ENCODE measurements at places on chromosomes 12 and 14.

DNA sequence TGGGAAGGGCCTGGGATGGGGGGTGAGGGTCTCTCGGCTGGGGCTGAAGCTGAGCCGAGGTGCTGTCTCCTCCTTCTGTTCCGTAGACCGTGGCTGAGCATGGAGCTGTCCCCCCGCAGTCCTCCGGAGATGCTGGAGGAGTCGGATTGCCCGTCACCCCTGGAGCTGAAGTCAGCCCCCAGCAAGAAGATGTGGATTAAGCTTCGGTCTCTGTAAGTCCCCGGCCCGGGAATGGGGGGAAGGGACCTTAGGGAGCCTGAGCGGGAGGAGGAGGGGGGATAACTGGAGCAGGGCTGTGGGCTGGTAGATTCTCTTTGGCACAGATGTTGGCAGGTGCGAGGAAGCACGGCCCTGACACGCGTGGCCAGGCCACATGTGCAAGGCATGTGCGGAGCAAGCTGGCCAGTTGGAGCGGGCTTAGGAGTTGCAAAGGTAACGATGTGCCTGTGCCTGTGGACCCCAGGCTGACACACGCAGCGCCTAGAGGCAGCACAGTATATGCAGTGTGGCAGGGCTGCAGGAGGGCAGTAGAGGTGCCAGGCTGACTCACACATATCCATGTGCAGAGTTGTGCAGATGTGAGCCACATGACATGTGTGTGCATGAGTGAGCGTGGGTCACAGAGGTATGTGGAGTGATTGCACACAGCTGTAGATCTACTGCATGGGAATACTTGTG, 512 bp downstream of the PDE1B start:
- DNase-seq, result no peak

GRCh38 chr12:6869049-6870021, 2.0 kb downstream of the TPI1 start:
- no peak for DNase-seq

DNA sequence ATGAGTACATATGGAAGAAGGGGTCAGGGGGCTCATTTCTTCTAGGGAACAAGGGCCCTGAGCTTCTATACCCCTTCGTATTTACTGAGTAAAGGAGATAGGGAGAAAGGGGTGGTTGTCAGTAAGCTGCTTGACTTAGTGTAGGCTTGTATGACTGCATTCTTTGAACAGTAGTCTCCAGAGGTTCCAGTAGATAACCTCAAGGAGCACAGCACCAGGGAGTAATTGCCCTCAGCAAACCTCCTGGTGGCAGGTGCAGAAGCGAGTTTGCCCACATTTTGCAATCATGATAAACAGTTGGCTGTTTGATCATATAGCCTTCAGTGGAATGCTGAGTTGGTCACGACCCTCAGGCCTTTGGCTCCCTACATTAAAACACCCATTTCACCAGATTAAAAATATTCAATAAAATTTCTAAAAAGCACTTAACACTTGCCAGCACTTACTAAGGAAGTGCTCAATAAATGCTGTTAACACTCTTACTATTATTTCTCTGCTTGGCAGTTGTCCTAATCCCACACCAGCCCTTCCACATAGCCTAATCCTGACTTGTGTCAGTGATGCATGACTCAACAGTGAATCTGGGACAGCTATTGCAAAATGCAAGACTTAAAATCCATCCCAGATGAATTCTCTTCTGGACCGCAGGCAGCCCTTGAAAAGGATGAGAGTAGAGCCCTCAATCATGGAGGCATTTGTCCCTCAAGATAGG, 3.7 kb upstream of the DHRS4L2 start:
- peak; percentile 76 for DNase-seq

GRCh38 chr12:5567016-5567725, 135.3 kb downstream of the NTF3 start:
- DNase-seq, result no peak

- DNase-seq, result no peak
Measured at GRCh38 chr12:31471823-31472222, 119.1 kb downstream of the DENND5B start.

- DNase-seq, result no peak
Measured at GRCh38 chr12:117069101-117069797, 30.0 kb downstream of the TESC start.

DNA sequence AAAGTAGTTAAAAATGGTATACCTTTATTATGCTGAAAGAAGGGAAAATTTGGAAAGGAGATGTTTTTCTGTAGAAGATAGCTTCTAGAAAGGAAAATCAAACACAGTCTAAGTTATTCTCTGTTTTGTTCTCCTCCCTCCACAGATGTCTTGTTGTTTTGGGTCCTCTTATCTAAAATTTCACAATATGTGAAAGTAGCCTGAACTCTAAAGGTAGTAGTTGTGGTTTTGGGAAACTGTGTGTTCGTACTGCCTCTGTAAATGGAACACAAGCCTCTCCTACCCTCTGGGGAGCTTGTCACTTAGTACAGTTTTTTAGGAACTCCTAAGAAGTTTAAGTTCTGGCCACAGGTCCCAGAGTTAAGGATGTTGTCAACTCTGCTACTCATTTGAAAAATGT, 112.6 kb downstream of the CRADD start:
- DNase-seq, result no peak

- no peak for DNase-seq
Measured at GRCh38 chr14:62777510-62777909, 267.7 kb downstream of the KCNH5 start.

DNA sequence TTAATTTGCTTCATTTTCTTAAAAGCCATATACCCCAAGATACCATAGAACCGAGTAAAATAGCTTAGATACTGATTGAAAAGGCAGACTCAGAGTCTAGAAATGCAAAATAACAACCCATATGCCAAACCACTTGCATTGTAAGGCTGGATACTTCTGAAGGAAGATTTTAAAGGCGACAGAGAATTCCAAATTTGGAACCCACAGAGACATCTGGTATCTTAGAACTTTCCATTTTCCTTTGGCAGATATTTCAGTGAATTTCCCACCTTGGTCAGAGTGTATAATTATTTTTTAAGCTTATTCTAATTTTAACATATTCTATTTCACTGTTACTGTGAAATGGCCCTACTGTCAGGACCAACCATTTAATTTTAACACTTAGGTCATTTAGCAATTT, 186.4 kb upstream of the E2F7 start:
- DNase-seq, result no peak

- no peak for DNase-seq
Measured at GRCh38 chr14:22448035-22448904, 140.8 kb downstream of the DAD1 start.

- no peak for DNase-seq
Measured at GRCh38 chr12:103279444-103279843, 216.3 kb downstream of the C12orf42 start.

DNA sequence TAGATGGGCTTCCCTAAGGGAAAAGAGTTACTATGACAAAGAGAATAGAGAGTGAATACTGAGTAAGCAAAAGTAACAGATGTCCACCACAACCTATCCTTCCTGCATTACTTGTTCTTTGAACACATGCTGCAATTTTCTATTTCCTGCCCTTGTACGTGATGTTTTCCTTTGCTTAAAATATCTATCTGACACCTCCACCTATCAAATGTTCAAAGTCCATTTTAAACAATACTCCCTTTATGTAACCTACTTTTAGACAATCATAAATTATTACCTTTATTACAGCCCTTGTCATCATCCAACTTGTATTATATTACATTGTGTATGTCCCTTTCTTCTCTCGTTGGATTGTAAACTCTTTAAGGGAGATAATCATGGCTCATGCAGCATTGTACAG, 147.2 kb upstream of the DYRK2 start:
- DNase-seq, result no peak

- DNase-seq, result no peak
Measured at GRCh38 chr12:110234331-110234751, 46.7 kb upstream of the ATP2A2 start.

- no peak for DNase-seq
Measured at GRCh38 chr14:88247228-88247627, 75.8 kb downstream of the KCNK10 start.

DNA sequence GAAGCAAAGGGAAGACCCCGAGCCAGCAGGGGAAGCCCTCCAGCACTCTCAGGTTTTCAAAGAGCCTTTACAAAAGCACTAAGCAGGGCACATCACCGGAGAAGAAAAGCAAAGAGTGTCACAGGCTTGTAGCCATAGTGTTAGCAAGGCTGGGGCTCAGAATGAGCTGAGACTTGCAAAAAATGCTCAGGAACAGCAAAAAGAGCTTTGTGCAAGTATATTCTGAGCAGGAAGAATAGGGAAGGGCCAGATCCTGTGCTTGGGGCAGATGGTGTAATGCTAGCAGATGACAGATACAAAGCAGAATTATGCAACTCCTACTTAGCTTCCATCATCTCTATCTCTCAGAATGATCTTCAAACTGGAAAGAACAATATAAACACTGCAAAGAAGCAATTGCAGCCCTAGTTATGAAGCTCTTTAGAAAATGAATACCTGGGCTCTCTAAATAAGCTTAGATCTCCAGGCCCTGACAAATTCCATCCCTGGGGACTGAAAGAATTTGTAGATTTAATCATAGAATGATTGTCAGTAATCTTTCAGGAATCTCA, 23.7 kb upstream of the PARP11 start:
- no peak for DNase-seq

GRCh38 chr14:65168840-65169239, 66.5 kb upstream of the MAX start:
- no peak for DNase-seq

- DNase-seq, result no peak
Measured at GRCh38 chr12:57416039-57416996, 14.5 kb downstream of the R3HDM2 start.

GRCh38 chr12:7060353-7060954, at the start of gene C1S:
TSS of gene C1S (plus strand) at chr12:7060718. CDS start at chr12:7061913, 1,195 bp downstream.
- peak; percentile 97 for DNase-seq

DNA sequence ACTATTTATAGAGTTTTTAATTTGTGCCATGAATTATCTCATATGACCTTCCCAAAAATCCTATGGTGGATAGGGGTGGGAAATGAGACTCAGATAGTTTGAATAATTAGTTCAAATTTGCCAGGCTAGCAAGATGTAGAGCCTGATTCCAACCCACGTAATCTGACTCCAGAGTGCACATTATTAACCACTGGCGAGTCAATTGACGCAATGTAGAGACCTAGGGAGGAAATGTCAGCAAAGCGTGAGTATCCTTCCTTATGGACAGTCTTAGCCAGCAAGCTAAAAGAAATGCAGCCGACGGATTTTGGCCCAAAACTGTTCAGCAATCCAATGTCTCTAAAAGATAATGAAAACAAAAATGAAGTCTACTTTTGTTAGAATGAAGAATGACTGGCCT, 193.3 kb upstream of the KRR1 start:
- DNase-seq, result no peak

GRCh38 chr12:123990511-123990910, 17.5 kb downstream of the ZNF664 start:
- no peak for DNase-seq

GRCh38 chr14:68927956-68928675, 51.0 kb downstream of the ACTN1 start:
- DNase-seq, result no peak

- no peak for DNase-seq
Measured at GRCh38 chr12:51524386-51524901, 66.6 kb upstream of the SCN8A start.

DNA sequence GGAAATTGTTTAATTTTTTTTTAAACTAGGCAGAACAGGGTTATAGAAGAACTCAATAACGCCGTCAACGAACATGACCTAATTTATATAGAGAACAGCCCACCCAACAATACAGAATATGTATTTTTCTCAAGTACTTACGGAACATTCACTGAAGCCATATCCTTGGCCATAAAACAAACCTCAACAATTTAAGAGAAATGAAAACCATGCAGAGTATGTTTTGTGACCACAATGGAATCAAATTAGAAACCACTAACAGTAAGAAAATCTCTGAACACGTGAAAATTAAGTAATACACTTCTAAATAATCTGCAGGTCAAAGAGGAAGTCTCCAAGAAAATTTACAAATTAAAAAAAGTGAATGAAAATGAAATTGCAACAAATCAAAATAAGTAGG, 9.4 kb downstream of the SART3 start:
- peak; percentile 71 for DNase-seq

- no peak for DNase-seq
Measured at GRCh38 chr14:52951681-52952554, 1.1 kb upstream of the FERMT2 start.

- DNase-seq, result no peak
Measured at GRCh38 chr14:50366115-50366514, 30.6 kb downstream of the CDKL1 start.

- no peak for DNase-seq
Measured at GRCh38 chr12:63470161-63470560, 198.1 kb downstream of the DPY19L2 start.

- DNase-seq, result peak; percentile 84
Measured at GRCh38 chr14:52052288-52052943, 16.4 kb downstream of the NID2 start.

- no peak for DNase-seq
Measured at GRCh38 chr12:51244269-51244668, 5.6 kb downstream of the DAZAP2 start.

DNA sequence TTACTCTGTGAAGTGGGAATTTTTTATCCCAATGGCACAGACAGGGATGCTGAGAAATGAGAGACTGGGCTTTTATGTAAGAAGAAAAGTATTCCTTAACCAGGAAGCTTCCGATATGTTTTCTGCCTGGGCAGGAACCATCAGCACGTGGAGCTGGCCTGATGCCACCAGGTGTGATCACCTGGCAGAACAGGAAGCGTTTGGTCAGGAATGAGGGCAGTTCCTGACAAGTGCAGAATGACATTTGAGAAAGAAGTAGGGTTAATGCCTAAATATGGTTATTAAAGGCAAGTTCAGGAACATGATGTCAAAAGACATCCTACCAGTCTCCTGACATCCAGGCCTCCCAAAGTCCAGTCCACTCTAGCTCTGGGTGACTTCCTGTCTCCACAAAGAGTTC, 210.3 kb downstream of the NUAK1 start:
- DNase-seq, result no peak

GRCh38 chr12:42582050-42582449, 7.5 kb downstream of the PRICKLE1 start:
- DNase-seq, result no peak

- DNase-seq, result no peak
Measured at GRCh38 chr12:110379631-110380030, 23.9 kb downstream of the ANAPC7 start.
